ENCODE measurements at places on chromosomes 11 and 22.

- no peak for DNase-seq
Measured at GRCh38 chr11:130464291-130464812, 15.9 kb downstream of the ADAMTS15 start.

GRCh38 chr11:65899356-65900124 is 648 bp downstream of the FOSL1 start:
- no peak for DNase-seq

DNA sequence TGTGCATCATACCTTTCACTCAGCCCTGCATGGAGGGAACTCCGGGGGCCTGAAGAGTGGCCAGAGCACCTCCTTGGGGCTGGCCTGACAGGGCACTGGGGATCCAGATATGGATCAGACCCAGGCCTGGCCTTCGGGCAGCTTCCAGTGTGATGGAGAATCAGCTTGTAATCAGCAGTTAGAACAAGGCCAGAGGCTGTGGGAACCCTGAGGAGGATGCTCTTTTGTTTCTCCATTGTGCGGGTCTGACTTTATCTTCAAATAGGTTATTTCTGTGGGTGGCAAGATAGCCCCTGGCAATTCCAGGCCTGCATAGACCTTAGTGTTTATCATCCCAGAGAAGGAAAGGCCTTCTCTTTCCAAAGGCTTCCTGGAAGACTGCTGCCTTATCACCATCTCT is 12.3 kb downstream of the DGAT2 start:
- DNase-seq = no peak

DNA sequence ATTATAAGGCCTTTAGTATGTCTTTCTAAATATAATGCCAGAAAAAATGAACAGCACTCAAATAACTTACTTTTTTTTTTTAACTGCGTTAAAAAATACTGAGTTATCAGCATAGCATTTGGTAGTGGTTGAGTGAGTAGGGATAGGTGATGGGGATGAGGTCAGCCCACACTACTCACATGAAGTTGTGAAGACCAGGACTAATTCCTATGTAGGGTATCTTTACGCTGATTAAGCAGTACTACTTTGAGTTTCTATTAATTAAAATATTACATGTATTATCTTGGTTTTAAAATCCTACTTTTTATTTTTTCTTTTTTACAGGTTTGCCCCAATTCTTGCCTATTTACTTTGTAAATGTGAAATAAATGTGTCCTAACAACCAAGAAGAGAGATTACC is 13.5 kb downstream of the PHF21A start:
- no peak for DNase-seq

DNA sequence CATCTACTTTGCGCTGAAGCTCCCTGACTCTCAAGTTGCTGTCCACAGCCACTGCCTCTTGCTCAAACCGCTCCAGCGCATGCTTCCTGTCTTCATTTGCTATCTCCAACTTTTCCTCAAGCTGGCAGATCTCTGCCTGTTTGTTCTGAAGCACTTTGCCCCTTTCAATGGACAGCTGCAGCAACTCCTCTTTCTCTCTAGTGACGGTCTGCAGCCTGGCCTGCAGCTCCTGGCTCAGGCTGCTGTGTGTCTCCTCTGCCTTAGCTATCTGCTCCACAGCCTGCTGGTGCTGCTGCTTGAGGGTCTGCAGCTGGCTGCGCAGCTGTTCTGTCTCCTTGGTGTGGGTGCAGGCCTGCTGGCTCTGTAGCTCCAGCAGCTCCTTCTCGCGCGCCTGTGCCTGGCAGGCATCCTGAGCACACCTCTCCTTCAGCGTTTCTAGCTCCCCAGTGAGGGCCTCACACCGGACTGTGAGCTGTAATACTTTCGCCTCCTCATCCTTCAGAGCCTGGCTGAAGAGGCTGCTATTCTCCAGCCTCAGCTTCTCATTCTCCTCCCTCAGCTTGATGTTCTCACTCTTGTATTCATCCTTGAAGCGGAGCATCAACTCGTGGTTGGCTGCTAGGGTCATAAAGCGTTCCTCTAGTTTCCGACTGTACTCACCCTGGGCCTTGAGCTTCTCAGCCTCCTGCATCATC is 723 bp downstream of the CCDC89 start:
- no peak for DNase-seq

DNA sequence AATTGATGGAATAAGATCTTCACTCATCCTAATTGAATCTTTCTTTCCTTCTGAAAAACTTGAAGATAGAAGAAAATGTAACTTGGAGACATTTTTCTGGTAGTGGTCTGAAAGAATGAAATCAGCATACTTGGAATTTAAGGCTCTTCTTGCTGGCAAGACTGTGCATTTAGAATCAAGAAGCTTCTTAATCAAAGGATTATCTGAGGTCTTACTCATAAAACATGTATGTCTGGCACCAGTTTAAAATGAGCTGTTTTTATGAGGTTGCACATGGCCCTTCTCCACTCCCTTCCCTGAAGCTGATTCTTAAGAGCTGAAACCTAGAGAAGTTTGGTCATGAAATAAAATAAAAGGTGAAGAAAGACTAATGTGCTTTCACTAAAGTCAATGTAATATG is 77.3 kb downstream of the ARHGEF12 start:
- DNase-seq = no peak
